Stomach (tissue), 19 donors: ENCODE measurements at places on chromosomes 7 and 10. TPM values are rescaled to one million over a fixed set of nuclear protein-coding genes. Genes with fewer than 3 reads are reported as not detected.

The OPALIN gene
- polyA plus RNA-seq = not detected

The UPK3B gene
- 6.6 TPM for polyA plus RNA-seq

The FAM13C gene
- 2.2 TPM for polyA plus RNA-seq

The SPDYE2 gene
- not detected for polyA plus RNA-seq

The PRSS2 gene
- 51.4 TPM for polyA plus RNA-seq

The RELN gene
- polyA plus RNA-seq = 2.6 TPM

The CRYGN gene
- polyA plus RNA-seq = not detected

The GALNT17 gene
- polyA plus RNA-seq = 0.76 TPM

The TLX1 gene
- not detected for polyA plus RNA-seq

The ECHS1 gene
- polyA plus RNA-seq = 103 TPM

The INA gene
- 1.4 TPM for polyA plus RNA-seq

The CHAT gene
- polyA plus RNA-seq = not detected

The ZNF727 gene
- polyA plus RNA-seq = not detected

The SFRP5 gene
- polyA plus RNA-seq = 0.75 TPM

The NOBOX gene
- not detected for polyA plus RNA-seq

The WAPL gene
- 11.7 TPM for polyA plus RNA-seq

The ANKMY2 gene
- 11.5 TPM for polyA plus RNA-seq

The HOXA7 gene
- 1.00 TPM for polyA plus RNA-seq

The MRLN gene
- polyA plus RNA-seq = not detected

The RBM20 gene
- 2.3 TPM for polyA plus RNA-seq

The WNT2 gene
- polyA plus RNA-seq = not detected

The SEC31B gene
- 1.4 TPM for polyA plus RNA-seq

The IL2RA gene
- polyA plus RNA-seq = 1.3 TPM

The LRRD1 gene
- polyA plus RNA-seq = not detected

The HGF gene
- 7.9 TPM for polyA plus RNA-seq

The UCMA gene
- not detected for polyA plus RNA-seq

The OPN1SW gene
- polyA plus RNA-seq = not detected

The C10orf90 gene
- polyA plus RNA-seq = not detected

The EN2 gene
- polyA plus RNA-seq = 0.03 TPM

The FAM237B gene
- polyA plus RNA-seq = not detected

The PBLD gene
- polyA plus RNA-seq = 35.0 TPM

The ZNF804B gene
- polyA plus RNA-seq = not detected

The HPS1 gene
- 49.8 TPM for polyA plus RNA-seq

The CUBN gene
- 0.12 TPM for polyA plus RNA-seq

The SLC29A4 gene
- 6.5 TPM for polyA plus RNA-seq

The TRIL gene
- polyA plus RNA-seq = 0.92 TPM

The BTBD16 gene
- not detected for polyA plus RNA-seq

The SPDYE8 gene
- polyA plus RNA-seq = not detected

The DNAAF5 gene
- polyA plus RNA-seq = 6.7 TPM

The FAS gene
- polyA plus RNA-seq = 8.4 TPM

The PIP4K2A gene
- 9.4 TPM for polyA plus RNA-seq

The HELLS gene
- 6.4 TPM for polyA plus RNA-seq

The SPDYE5 gene
- polyA plus RNA-seq = not detected

The MALRD1 gene
- 1.3 TPM for polyA plus RNA-seq

The NUTM2B gene
- polyA plus RNA-seq = not detected

The CAMK1D gene
- 1.4 TPM for polyA plus RNA-seq

The ADCYAP1R1 gene
- 0.25 TPM for polyA plus RNA-seq

The LRCH4 gene
- polyA plus RNA-seq = 23.5 TPM

The CALY gene
- not detected for polyA plus RNA-seq

The TRAPPC14 gene
- 11.4 TPM for polyA plus RNA-seq

The ADCY1 gene
- polyA plus RNA-seq = 0.33 TPM
